ENCODE measurements at places on chromosomes 7 and 10.

- DNase-seq, result no peak
Observed at GRCh38 chr10:83078645-83079044, 1060.7 kb upstream of the GHITM start.

DNA sequence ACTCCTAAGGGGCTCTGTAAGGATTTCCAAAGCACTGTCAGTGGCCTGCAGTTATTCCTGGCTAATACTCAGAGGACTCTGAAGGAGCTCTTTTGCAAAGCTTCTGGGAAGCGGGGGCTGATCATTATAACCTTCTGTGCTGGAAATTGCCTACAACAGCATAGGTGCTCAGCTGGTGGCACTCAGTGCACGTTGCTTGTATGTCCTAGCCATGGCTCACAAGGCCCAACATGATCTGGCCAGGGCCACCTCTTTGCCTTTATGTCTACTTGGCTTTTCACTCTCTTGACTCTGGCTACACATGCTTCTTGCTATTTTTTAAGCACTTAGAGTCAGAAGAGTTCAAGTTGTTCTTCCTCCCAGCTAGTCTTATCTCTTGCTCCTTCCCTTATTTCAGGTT is 17.5 kb downstream of the LAMB4 start:
- DNase-seq, result no peak

DNA sequence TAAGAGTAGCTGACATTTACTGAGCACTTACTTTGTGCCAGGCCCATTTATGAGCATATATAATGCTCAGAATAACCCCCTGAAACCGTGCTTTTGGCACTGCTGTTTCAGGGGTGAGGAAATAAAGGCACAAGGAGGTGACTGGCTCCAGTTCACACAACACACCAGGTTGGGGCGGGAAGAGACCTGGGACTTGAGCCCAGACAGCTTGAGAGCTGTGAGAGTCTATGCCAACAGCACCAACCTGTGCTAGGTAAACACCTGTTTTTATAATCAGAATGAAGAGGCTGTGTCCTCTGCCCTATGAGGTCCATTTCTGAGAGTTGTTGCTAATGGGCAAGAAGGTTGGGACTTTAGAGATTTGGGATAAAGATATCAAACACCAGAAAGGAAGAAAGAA is 8.8 kb upstream of the AZGP1 start:
- DNase-seq, result no peak

DNA sequence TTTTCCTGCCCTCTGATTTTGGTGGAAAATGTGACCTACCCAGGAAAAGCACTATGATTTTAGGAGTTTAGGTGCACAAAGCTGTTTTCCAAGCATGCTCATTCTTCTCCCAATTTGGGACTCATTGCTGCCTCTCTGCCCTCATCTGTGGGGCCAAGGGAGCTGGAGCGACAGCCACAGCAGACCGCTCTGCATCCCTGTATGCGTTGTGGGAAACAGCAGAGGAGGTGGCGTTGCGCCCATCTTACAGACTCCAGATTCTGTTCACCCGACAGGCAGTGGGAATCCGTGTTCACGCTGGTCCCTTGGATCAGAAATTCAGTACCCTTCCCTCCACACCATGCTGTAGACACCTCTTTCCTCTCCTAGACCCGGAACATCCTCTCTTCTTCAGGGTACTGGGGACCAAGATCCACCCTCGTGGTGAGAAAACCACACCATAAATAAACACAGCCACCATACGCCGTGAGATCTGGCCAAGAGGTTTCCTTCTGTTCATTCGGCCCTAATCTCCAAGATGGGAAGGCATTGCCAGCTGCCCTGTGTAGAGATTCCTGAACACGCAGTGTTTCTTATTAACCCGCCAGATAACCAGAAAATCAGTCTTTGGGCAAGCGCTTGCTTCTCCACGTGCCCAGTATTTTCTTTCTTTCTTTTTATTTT is 87.9 kb downstream of the CUX1 start:
- no peak for DNase-seq

- DNase-seq, result no peak
Observed at GRCh38 chr7:4682621-4683042, 537 bp downstream of the FOXK1 start.

- DNase-seq, result no peak
Observed at GRCh38 chr10:33132626-33133025, 174.6 kb upstream of the ITGB1 start.

DNA sequence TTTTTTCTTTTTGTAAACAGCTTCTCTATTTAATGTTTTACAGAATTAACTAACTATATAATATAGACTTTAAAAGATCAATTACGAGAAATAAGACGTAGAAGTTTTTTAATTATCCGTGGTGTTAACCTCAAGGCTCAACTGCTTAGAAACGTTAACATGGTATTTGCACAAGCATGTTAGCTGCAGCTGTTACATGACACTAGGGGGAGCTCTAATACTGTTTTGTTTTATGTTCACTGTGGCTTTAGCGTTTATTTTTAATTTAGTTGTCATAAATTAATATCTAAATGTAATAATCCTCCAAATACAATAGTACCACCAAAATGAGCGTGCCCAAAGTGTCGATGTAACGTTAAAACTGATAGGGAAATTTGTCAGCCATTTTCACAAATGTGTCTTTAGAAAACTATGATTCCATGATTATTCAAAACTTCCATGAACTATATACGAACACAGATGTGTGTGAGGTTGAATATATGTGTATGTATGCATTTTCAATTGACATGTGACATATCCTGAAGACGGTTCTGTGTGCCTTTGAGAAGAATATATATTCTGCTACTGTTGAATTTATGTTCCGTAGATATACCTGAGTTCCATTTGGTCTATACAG is 828.8 kb upstream of the MBL2 start:
- no peak for DNase-seq

DNA sequence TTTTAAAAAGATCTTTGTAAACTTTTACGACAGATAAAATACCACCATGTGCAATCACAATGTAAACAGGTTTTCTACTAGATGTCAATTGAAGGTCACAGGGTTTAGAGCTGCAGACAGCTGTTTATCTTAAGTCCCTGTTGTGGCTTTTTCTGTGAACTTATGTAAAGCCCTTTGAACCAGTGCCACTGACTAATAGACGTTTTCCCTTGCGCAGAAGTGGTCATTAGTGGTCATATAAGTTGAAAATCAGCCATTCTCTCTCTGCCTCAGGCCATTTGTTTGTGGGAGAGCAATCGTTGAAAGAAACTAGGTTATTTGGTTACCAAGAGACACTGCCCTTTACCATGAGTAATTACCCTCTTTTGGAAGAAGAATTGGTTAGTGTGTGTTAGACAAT is 23.9 kb downstream of the CACNB2 start:
- DNase-seq, result no peak

GRCh38 chr10:127550861-127551260 is 1.8 kb downstream of the NPS start:
- DNase-seq, result no peak

DNA sequence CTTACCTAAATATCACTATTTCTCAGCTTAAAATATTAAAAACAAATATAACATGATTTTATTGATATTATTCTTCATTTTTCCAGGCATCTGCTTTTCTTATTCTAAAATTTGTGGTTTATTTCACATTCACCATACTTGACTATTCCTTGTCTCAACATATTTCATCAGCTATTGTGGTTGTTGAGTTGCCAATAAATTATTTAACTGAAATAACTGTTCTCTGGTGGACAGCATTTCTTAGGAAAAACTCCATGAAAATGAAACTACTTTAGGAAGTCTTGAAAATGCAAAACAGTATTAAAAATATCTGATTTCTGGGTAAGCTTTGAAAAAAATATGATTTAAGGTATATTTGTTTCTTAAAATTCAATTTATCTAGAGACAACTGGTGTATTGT is 122.9 kb upstream of the SEMA3A start:
- no peak for DNase-seq

DNA sequence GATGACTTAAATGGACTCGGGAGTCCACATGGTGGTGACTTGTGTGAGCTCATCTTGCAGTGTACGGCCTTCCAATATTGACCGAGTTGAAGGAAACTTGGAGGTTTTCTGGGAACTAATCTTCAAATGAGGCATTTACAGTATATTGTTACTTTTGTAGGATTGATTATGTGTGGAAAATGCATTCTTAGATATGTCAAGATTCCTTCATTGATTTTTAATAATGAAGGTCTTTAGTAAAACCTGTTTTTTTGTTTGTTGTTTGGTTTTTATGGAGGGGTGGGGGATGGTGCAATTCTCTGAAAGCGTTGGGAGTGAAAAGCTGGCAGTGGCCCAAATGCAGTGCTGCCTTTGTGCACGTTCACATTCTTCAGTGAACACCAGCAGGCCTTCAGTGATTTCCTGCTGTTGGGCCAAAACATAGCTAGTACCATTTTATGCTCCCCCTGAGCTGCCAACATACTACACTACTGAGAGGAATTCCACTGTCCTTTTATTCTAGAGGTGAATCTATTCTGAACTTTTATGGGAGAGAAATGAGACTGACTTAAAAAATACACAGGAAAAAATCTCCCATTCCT is 50.4 kb downstream of the CCNY start:
- no peak for DNase-seq

- DNase-seq, result no peak
Observed at GRCh38 chr7:141071260-141071854, 2.5 kb upstream of the TMEM178B start.

- no peak for DNase-seq
Observed at GRCh38 chr10:123354521-123354920, 200.3 kb downstream of the BUB3 start.

DNA sequence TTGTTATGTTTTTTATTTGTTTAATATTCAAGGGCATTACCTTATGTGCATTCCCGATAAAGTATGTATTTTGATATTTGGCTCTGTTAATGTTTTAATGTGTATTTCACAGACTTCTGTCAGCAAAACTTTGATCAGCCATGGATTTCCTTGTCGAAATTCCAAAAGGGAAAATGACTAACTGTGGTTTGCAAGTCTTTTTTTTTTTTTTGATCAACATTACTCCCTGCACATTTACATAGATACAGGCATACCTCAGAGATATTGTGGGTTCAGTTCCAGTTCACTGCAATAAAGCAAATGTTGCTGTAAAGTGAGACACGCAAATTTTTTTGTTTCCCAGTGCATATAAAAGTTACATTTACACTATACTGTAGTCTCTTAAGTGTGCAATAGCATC is 351.9 kb downstream of the CXCL12 start:
- no peak for DNase-seq

DNA sequence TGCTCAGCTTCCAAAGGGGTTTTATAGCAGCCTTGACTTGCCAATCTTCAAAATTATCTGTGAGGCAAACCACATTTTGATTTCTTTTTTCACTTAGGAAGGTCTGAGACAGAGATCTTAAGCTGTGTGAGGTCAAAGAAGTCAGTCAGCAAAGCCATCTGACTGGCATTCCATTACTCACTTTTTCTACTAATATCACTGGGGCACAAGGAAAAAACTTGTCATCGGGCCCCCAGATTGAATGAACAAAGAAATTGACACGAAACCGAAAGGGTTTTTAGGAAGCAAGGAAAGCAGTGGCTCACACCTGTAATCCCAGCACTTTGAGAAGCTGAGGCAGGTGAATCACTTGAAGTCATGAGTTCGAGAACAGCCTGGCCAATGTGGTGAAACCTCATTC is 78.5 kb upstream of the FRMD4A start:
- DNase-seq, result no peak

DNA sequence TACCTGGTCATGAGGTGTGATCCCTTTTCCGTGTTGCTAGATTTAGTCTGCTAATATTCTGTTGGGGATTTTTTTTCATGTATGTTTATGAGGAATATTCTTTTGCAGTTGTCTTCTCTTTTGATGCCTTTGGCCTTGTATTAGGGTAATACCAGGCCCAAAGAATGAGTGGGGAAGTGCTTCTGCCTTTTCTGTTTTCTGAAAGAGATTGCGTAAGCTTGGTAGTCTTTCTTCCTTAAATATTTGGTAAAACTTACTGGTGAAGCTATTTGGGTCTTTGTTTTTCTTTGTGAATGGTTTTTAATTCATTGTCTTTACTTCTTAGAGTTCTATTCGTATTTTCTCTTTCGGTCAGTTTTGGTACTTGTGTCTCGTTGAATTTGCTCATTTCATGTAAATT is 51.1 kb downstream of the SHH start:
- DNase-seq, result no peak
